Stimulated activated CD8-positive, alpha-beta memory T cell treated with anti-CD3 and anti-CD28 coated beads, Interleukin-7, amount 100 ng/mL, for 1 hour (primary cell): ENCODE measurements at places on chromosomes 1 and 21.

DNA sequence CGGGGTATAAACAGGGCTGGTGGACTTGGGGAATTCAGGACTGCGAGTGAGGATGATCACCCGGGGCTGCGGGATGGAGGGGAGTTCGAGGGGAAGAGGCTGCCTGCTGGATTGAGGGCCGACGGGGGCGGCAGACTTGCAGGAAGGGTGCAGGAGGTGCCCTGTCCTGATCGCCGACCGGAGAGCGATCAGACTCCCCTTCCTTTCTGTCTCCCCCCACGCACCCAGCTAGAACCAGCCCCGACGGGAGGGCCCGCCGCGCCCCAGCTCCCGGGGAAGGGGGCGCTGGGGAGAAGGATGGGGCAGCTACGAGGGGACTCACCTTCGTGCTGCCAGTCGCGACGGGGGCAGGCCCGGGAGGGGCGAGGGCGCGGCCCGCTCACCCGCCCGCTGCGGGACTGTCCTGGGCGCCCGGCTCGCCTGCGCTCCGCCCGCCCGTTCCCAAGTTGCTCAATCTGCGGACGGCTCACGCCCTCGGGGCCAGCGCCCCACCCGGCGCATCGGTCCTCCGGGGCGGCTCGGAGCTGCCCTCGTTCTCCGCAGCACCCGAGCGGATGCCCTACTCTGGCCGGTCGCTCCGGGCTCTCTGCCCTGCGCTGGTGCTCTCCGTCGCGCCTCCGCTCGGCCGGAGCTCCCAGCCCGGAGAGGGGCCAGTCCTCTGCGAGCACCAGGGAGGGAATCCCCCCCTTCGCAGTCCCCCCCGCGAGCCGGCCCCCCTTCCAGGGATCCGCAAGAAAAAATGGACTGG lies at the start of gene RSPO1:
RSPO1 (minus strand) TSS at position 649 of the 748 bp plus-strand sequence. CDS start 5,231 bp downstream, outside the sequence.
- no peak for DNase-seq

- DNase-seq: no peak
Measured at GRCh38 chr21:41858466-41859296, 20.5 kb downstream of the PRDM15 start.

GRCh38 chr1:219066098-219066497 lies 107.6 kb upstream of the LYPLAL1 start:
- no peak for DNase-seq

DNA sequence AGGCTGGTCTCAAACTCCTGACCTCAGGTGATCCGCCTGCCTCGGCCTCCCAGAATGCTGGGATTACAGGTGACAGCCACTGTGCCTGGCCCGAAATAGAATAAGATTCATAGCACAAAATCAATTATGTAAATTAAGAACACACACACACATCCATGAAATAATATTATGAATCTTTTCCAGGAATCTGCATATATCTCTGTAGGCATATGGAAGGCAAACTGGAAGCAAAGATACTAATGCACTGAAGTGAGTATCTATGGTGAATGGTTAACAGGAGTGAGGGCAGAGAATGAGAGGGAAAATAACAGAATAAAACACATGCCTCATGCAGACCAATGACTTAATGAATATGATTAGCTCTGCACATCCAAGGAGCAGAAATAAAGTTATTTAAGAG lies 61.6 kb upstream of the ATP2B4 start:
- DNase-seq: no peak

GRCh38 chr1:197024460-197024859 lies 42.6 kb downstream of the F13B start:
- DNase-seq: no peak

DNA sequence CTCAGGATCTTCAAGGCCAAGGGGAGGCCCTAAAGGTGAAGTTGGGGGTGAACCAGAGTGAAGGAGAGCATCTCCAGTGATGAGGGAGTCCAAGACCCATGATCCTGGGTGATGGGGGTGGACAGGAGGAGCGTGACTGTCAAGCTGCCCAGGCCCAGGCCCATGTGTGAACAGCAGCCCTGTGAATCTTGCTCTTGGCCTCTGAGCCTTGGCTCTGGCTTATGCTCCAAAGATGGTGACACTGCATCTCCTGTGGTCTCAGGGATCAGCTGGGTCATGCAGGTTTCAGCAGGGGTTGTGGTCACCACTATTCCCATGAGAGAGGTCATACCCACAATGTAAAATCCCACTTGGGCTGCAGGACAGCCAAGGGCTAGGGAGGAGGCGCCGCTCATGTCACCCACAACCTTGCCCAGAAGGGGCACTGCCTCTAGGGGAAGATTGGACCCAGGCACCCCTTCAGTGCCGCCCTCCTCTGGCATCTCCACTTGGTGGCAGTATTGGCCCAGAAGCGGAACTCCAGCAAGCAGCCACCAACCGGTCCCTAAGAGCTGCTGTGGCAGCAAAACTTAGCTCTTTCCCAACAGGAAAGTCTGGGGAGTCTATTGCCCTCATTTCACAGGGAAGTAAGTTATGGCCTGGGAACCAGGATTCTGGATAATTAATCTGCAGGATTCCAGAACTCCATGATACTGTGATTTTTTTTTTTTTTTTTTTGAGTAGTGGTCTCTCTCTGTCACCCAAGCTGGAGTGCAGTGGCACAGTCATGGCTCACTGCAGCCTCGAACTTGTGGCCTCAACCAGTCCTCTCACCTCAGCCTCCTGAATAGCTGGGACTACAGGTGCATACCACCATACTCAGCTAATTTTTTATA lies 7.5 kb upstream of the WNT3A start:
- peak; percentile 23 for DNase-seq

DNA sequence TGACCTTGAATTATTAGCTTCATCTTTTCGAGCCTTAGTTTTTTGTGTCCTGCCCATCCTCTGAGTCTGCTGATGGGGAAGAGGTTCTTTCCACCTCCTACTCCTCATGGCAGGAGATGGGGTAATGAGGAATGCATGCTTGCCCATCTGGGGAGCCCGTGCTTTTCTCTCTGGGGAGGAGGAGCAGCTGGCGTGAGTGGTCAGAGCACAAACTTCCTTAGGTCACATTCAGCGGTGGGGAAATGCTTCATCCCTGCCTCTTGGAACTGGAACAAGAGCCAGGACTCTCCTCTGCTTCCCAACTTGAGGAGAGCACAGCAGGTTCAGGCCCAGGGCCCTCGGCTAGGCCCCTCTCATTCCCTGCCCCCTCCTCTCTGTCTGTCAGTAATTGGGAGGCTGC lies 155.0 kb downstream of the PCNX2 start:
- DNase-seq: no peak

- no peak for DNase-seq
Measured at GRCh38 chr1:31421371-31422040, 8.5 kb downstream of the SERINC2 start.

GRCh38 chr1:158833264-158833663 lies 2.1 kb downstream of the MNDA start:
- no peak for DNase-seq

DNA sequence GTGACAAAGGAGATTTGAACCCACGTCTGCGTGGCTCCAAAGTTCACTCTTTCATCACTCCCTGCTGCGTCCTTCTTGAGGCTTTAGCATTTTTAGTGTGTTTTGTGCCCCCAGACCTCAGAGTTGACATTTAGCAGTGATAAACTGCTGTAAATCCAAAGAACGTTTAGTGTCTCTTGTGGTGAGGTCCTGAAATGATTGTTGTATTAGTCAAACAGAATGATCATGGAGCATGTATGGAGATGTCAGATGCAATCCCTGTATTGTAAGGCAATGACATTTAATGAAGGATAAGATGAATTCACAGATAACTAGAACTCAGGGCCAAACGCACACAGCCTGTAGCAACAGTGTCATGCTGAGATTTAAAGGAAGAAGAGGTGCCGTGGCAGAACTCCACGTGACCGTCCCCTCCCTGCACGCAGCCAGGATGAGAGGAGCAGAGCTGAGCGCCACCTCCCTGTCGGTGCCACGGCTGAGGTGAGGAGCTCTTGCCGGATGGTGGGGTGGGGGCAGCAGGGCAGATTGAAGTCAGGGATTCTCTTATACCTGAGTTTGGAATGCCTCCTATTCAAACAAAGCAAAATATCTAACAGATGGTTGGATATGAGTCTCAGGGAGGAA lies 30.1 kb downstream of the NTPCR start:
- DNase-seq: no peak

DNA sequence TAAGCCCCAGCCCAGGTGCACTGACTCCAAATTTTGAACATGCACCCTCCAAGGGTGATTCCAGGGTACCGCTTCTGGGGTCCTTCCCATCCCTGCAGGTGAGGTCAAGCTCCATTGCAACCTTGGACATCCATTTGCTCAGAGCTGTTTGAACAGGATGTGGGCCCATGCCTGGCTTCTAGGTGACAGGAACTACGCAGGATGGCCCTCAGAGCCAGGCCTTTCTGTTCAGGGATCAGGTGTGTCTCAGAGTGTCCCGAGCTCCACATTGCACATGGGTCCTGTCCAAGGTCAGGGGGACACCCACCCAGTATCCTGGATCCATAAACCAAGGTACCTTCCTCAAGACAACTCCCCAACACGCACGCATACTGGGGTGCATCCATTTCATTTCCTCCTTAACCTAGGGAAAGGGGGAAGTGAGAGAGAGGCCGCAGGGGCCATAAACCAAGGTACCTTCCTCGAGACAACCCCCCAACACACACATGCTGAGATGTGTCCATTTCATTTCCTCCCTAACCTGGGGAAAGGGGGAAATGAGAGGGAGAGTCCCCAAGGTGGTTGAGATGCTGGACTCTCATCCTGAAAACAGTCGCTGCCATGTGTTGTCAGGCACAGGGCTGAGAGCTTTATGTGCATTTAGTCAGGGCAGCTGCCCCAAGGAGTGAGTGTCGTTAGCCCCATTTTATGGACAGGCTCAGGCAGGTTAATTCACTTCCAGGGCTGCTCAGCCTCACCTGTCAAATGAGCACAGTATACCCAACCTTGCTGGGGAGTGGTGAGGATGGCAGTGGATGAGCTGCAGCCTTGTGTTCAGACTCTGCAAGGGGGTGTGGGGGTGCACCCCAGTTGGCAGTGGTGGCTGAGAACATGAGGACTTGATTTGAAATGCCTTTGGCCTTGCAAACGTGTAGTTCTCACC lies 2.1 kb downstream of the SLC66A1 start:
- DNase-seq: no peak

GRCh38 chr21:38714039-38714817 lies 91.5 kb upstream of the ETS2 start:
- no peak for DNase-seq
